ENCODE measurements at places on chromosomes 11 and 22.
A peak's percentile ranks its signal among the peaks of the same experiment; 100 is the strongest.

DNA sequence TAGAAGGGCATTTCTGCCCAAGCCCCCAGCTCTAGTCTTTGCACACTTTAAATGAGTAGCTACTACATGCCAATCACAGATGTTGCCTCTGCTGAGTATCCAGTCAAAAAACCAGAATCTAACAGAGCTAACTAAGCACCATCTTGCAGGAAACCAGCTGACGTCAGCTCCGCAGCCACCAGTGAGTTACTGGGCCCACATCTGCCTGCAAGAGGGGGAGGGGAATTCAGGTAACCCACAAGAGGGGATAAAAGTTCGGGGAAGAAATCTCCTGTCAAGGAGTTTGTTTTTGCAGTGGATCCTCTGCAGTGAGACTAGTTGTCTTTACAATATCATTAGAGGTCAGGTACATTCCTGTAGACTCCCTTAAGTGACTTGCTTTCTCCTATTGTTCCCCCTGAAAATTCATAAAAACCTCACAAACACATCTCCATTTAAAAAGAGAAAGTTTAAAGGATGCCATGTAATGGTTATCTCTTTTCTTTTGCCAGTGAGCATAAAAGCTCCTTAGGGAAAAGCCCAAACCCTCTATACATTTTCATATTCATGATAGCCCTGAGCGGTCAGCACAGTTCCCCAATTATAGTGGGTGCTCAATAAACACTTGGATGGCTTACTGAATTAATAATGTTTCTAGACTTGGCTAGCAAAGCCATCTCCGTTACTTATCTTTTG lies 9.3 kb downstream of the CD44 start:
- DNase-seq = peak; percentile 10

DNA sequence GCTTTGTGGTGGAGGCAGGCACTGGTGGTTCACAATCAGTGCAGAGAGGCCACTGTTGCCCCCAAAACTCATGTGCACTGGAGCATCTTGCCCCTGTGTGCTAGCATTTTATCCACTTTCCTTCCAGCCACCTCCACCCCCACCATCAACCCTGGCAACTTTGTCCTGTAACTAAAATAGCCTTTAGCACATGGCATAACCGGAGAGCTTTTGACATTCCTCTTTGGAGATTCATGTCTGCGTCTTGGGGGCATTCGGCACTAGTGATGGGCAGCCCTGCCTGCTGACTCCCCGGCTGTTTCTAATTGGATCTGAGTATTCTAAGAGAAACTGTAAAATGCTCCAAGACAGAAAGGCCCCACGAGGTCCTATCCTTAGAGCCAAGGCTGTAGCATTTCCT lies 15.8 kb downstream of the SHISA8 start:
- no peak for DNase-seq

GRCh38 chr11:122344215-122344614 lies 228.2 kb upstream of the BLID start:
- DNase-seq = peak; percentile 23

DNA sequence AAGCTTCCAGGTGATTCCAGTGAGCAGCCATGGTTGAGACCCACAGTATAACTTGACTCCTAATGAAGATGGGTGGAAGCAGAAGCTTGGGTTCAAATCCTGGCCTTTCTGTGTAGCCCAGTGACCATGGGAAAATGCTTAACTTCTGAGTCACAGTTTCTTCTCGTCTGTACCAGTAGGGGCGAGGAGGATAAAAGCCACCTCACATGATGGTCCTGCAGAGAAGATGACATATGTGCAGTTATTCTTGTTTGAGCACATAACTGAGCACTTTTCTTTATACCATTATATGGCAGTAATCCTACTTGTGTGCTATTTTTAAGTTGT lies 4.9 kb downstream of the TMEM109 start:
- DNase-seq = peak; percentile 75

DNA sequence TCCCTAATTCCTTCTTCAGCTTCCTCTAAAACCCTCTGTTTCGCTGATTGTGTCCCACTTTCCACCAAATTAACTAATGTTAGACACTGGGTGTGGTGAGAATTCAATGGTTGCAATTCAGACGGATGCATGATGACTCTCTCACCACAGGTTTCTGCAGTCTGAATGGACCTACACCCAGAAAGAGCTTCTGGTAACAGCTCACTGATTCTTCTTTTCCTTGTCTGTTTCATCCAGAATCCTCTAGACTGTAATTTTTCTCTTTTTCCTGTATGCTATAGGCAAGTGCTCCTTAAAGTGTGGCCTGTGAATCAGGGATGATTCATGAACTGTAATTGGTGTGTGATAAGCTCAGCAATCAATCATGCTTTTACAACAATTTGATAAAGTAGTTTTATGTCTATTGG lies 18.1 kb downstream of the MMP10 start:
- peak; percentile 84 for DNase-seq

DNA sequence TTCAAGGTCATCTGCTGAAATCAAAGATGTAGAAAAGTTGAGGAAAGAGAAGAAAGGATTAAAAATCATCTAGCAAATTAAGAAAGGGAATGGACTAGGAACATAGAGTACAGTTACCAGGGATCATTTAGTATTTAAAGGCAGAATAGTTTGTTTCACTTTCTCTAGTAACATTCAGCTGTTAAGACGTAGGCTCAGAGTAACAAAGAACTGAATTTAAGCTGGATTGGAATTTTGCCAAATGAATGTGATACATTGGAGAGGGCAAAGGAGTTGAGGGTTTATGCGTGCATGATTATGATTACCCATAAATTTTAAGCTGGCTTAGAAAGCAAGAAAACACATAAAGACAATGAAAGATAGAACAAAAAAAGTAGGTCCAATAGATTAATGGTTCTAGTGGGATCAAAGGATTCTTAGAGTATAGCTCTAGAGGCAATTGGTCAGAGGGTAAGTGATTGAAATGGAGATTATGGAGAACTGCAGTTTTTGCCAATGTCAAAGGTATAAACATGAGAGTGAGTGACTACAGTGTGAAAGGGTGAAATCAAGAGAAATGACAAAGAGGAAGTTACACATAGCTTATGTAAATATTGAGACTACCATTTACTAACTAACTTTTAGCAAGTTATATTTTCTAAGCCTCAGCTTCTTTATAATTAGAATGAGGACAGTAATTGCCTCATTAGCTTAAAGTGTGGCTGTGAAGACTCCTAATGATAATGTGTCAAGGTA lies 190.0 kb downstream of the GRIA4 start:
- peak; percentile 13 for DNase-seq

DNA sequence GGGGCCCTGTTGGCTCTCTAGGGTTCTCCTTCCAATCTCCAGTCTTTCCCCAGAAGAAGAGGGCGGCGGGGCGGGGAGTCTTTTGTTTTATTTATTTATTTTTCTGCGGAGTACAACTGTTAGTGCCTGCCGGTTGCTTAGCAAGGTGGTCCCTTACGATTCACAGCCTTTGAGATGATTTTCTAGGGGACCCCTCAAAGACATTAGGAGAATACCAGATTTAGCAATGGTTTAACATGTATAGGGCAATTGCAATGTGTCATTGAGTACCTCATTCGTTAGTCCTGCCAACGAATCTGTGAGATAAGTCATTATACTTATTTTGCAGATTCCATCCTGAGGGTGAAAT lies 307 bp upstream of the MRPL16 start:
- no peak for DNase-seq

GRCh38 chr11:3859373-3859881 lies 4.0 kb downstream of the STIM1 start:
- DNase-seq = no peak

DNA sequence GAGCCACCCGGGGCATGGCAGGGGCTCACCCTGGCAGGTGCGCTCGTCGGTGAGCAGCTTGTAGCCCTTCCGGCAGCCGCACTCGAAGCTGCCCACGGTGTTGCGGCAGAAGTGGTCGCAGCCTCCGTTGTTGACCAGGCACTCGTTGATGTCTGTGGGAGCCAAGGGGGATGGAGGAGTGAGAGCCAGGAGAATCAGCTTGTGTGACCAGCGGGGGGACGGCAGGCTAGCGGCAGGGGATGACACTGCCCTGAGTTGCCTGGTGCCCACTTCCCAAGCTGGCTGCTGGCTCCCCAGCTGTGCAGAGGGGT lies 44.7 kb upstream of the TTLL12 start:
- no peak for DNase-seq

- no peak for DNase-seq
Measured at GRCh38 chr11:45796461-45796861, 8.5 kb upstream of the SLC35C1 start.

- no peak for DNase-seq
Measured at GRCh38 chr11:63719987-63720386, 38.7 kb downstream of the RTN3 start.

- peak; percentile 66 for DNase-seq
Measured at GRCh38 chr11:65575568-65576231, at the start of gene EHBP1L1. EHBP1L1 (plus strand) TSS chr11:65576053; CDS start chr11:65576303, 250 bp downstream.

- no peak for DNase-seq
Measured at GRCh38 chr22:35131525-35132000, 65.6 kb downstream of the ISX start.

GRCh38 chr22:48152164-48152775 lies 1389.8 kb downstream of the TBC1D22A start:
- no peak for DNase-seq

GRCh38 chr11:103601225-103601846 lies 435.1 kb upstream of the DDI1 start:
- DNase-seq = peak; percentile 80

GRCh38 chr11:56543157-56543556 lies at the start of gene OR5M11:
OR5M11 (minus strand) TSS chr11:56543257; CDS start chr11:56543257, 0 bp downstream.
- DNase-seq = no peak

DNA sequence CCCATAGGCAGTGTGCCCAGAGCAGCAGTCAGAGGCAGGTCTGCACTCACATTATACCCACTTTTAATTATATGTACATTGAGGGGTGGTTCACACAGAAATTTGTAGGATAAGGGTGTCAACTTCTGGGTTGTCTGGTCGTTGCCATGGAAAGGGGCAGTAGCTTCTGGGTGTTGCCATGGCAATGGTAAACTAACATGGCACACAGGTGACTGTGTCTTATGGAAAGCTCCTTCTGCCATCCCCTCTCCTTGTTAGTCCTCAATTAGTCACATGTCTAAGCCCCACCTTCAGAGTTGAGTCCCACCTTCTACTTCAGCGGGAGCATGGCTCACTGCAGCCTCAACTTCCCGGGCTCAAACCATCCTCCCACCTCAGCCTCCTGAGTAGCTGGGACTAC lies 56.3 kb upstream of the ATXN10 start:
- no peak for DNase-seq

GRCh38 chr11:134512061-134512460 lies 100.0 kb upstream of the B3GAT1 start:
- no peak for DNase-seq

DNA sequence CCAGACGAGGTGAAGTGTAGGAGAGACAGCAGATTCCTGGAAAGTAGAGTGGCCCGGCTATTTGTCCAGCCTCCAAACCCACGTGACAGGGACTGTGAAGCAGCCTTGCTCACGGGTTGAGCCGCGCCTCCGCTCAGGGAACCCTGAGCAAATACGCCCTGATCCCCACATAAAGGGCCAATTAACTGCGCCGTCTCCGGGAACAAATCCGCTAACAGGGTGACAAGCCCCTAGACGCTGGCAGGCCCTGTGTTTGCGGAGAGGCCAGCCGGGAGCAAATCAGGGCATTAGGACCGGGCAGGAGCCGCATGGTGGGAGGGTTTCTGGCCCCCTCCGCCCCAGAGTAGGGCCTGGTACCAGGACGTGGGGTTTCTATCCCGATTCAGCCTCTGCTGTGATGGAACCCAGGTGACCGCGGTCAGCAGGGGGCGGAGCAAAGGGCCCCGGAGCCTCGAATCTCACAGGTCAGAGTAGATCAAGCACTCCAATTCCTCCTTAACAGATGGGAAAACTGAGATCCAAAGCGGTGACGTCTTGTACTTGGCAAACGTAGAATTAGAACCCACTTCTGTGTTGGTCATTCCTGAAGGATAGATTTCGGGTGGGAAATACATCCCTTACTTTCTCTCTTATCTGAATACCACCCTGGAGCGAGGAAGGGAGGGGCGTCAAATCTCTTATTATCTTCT lies 2.0 kb upstream of the ROBO3 start:
- DNase-seq = peak; percentile 56

DNA sequence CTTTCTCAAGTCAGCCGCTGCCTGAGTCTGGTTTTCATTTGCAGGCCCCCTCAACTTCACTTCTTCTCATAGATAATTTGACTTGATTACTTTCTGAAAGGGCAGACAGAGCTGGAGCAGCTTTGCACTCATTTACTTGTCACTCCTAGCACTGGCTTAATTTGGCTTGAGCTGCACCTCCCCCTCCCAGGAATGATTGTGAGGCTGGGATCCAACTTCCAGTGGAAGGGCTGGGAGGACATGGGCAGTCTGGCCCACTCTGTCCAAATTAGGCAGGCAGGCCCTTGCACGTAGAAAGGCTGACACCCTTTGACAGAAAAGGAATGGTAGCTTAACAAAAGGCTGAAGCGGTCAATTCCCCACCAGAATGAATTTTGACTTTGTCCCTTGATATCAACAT lies 453.9 kb downstream of the ETS1 start:
- no peak for DNase-seq

DNA sequence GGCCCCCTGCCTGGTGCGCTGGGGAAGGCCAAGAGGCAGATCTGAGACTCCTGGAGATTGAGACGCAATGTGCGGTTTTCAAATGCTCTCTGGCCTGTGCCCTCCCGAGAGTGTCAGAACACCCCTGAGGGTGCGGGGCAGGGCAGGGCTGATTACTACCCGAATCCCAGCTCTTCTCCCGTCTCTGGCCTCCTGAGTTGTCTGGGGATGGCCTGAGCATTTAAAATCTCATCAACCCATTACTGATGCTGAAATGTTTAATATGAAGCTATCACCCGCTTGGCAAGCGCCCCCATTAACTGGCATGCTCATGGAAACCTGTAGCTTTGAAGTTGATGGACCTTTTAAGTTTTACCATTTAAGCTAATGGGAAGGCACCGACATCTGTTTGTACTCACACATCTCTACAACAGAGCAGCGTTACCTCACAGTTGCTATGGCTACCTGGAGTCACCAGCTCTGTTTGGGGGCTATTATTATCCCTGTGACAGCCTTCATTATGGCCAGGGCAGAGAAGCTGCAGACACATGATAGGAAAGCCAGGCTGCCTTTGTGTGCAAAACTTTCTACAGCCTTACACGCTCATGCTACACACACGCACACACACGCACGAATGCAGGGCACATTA lies 3.6 kb upstream of the MB start:
- DNase-seq = no peak

DNA sequence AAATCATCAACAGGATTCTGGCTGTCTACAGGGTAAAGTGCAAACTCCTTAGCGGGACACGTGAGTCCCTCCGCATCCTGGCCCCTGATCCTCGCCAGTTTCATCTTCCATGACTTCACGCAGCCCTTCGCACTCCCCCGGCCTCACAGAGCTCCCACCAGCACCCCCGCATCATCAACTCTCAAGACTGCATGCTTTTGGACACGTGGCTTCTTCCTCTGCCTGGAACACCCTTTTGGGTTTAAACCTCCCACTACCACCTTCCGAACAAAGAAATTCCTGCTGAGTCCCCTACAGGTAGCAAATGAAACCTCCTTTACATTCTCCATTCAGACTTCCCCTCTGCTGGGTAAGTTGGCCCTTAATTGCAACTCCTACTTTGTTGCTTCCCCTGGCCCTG lies 12.6 kb upstream of the EIF3M start:
- DNase-seq = no peak

DNA sequence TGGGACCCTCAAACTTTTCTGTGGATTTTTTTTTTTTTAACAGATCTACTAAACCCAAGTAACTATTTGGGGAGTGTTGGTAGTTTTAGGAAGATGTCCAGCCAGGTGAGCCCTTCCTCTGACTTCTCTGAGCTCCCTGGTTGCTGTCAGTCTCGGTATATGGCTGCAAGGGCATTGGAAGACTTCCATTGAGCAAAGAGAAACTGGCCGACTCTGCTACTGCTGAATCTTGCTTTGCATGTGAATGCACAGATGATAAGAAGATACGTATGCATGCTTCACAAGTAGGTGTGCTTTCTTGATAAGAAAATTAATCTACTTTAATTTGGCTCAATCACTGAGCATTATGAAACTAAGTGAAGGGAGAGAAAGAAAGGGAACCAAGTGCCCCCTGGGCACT lies 51.1 kb downstream of the BARX2 start:
- DNase-seq = no peak

Measured in ELR (cell line).